Aorta (tissue), 5 donors: ENCODE measurements at places on chromosomes 11 and 22. TPM values are rescaled to one million over a fixed set of nuclear protein-coding genes. Genes with fewer than 3 reads are reported as not detected.

Gene WNT11
- total RNA-seq = 7.4 TPM

GRCh38 chr11:31340903-31341572, 28.5 kb downstream of the DCDC1 start:
- H3K36me3 ChIP-seq = no peaks in the 10 kb centered on the region
- DNase-seq = no peak
- H3K27me3 ChIP-seq = no peaks in the 10 kb centered on the region
- no peaks in the 10 kb centered on the region for H3K4me1 ChIP-seq

- peak; percentile 14 for DNase-seq
- H3K27ac ChIP-seq = no peak overlapping the region
- H3K4me1 ChIP-seq = no peaks in the 10 kb centered on the region
- no peaks in the 10 kb centered on the region for H3K36me3 ChIP-seq
- H3K27me3 ChIP-seq = no peaks in the 10 kb centered on the region
- no peak overlapping the region for H3K4me3 ChIP-seq
Observed at GRCh38 chr11:61959114-61959513, 8.3 kb downstream of the FTH1 start.

GRCh38 chr22:27564806-27565205, 236.8 kb downstream of the MN1 start:
- H3K4me3 ChIP-seq = no peak overlapping the region
- no peaks in the 10 kb centered on the region for H3K36me3 ChIP-seq
- H3K4me1 ChIP-seq = no peaks in the 10 kb centered on the region
- no peaks in the 10 kb centered on the region for H3K27me3 ChIP-seq
- DNase-seq = no peak
- no peak overlapping the region for H3K27ac ChIP-seq

- H3K36me3 ChIP-seq = peaks cover 2% of the 10 kb centered on the region
- H3K4me1 ChIP-seq = no peaks in the 10 kb centered on the region
- H3K27ac ChIP-seq = no peak overlapping the region
- DNase-seq = no peak
- H3K27me3 ChIP-seq = no peaks in the 10 kb centered on the region
Observed at GRCh38 chr22:20060700-20061480, 19.2 kb upstream of the DGCR8 start.

GRCh38 chr11:76253416-76253815, 47.1 kb upstream of the WNT11 start:
- DNase-seq = no peak
- H3K27ac ChIP-seq = no peak overlapping the region
- no peak overlapping the region for H3K4me3 ChIP-seq
- no peaks in the 10 kb centered on the region for H3K27me3 ChIP-seq
- H3K36me3 ChIP-seq = no peaks in the 10 kb centered on the region
